Cardiac muscle cell (in vitro differentiated cells and primary cell): ENCODE measurements at places on chromosomes 11 and 22. TPM values are rescaled to one million over a fixed set of nuclear protein-coding genes. Genes with fewer than 3 reads are reported as not detected.

The CASP4 gene
- not detected in 2 replicates for total RNA-seq

DNA sequence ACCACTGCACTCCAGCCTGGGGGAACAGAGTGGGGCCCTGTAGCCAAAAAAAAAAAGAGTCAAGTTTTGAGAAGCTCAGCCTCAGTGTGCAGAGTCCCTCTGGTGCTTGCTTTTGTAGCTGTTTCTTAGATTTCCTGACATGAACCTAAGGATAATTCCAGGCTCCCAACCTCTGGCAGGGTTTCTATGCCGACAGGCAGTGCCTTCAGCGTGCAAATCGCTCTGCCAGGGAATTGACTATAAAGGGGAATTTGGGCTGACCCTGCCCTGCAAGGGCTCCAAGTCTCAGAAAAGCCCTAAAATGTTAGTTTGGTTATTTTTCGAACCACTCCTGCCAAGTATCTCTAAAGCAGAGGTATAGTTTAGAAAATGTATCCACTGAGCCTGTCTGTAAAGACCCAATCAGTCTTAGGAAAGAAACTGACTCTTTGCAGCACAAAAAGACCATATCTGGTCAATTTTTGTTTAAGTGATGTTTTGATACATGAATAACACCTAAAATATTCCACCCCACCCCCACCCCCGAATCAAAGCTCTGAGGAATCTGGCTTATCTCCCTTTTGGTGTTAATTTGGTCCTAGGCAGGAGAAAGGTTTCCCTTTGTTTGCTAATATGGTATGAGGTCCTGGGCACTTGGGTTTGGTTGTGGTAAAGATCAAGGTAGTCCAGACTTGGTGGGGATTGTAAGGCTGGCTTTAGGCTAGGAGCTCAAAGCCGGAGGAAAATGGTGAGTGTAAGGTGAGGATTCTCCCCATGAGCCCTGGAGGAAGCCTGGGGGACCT is 49.7 kb downstream of the ANO1 start:
- H3K4me3 ChIP-seq = no peak overlapping the region
- H3K27me3 ChIP-seq = no peaks in the 10 kb centered on the region
- H3K27ac ChIP-seq = no peak overlapping the region
- no peak for DNase-seq
- no peaks in the 10 kb centered on the region for H3K4me1 ChIP-seq
- H3K36me3 ChIP-seq = no peaks in the 10 kb centered on the region

DNA sequence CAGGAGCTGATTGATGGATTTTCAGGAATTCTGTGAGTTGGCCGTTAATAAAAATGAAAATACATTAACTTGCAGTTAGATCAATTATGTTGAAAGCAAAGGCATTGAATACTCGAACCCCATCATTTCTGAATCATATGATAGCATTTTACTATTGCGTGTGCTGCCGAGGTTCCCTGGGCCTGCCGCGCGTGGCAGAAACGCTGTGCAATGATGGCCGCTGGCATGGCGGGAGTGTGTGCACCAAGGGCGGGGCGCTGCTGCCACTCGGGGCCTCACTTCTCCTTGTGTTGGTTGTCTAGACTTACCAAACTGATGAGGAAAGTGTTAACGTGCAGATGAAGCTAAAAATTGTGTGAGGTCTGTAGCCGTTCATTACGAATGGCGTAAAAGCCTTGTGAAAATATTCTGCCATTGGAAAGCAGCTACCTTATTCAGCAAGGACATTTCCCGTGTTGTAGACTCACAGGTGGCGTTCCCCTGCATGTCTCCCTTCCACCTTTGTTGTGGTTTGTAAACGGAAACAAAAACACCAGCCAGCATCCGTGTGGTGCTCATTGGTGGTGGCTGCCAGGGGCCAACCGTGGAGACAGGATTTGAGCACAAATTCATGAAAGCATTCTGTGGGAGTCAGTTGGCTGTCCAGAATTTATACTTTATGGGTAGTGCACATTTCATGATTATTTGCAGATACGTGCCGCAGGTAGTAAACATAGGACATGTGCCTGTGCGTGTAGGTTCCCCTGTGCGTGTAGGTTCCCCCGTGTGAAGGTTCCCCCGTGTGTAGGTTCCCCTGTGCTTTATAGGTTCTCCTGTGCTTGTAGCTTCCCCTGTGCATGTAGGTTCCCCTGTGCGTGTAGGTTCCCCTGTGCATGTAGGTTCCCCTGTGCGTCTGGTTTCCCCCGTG is 5.9 kb upstream of the GRAMD4 start:
- H3K4me1 ChIP-seq = peaks cover 26% of the 10 kb centered on the region
- H3K36me3 ChIP-seq = no peaks in the 10 kb centered on the region
- DNase-seq = no peak

The MRGPRX3 gene
- total RNA-seq = not detected in 2 replicates

DNA sequence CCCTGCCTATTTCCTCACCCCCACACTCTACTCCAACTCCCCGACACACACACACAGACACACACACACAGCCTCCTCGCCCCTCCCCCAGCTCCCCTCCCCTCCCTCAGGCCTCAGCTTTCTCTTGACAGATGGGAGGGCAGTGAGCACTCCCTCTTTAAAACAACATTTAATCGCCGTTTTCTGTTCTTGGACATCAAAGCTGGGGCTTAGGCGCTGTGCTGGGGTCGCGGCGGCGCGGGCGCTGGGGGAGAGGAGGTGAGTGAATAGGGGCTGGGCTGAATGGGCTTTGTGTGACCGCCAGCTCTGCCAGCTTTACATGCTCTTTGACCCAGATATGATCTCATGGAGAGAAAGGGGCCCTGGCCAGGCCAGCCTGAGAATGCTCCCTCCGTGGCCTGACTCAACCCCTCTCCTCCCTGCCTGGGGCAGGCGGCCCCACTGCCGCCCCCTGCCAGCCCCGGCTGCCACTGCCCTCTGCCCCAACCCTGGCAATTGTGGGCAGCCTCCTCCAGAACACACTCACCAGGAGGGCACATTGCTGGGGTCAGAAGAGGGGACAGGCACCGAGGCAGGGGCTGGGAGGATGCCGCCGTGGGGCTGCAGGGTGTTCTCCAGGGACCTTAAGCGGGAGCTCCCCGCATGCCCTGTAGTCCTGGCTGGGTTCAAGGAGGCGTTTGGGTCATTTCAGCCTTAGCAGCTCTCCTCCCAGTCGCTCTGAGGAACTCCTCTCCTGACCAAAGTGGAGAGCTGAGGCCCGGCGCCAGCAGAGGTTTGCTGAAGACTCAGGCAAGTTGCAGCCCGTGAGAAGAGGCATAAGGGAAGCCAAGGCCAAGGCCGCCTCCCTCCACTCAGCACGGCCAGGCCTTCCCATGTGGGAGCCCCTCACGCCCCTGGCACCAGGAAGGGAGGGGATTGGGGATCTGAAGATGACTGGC is 38.3 kb upstream of the NNMT start:
- DNase-seq = peak; percentile 69
- H3K4me1 ChIP-seq = peaks cover 38% of the 10 kb centered on the region
- no peak overlapping the region for H3K4me3 ChIP-seq
- no peaks in the 10 kb centered on the region for H3K27me3 ChIP-seq
- H3K27ac ChIP-seq = no peak overlapping the region

The NXPE1 gene
- not detected in 2 replicates for total RNA-seq

The SULT4A1 gene
- total RNA-seq = 2.2 and 3.2 TPM in 2 replicates

DNA sequence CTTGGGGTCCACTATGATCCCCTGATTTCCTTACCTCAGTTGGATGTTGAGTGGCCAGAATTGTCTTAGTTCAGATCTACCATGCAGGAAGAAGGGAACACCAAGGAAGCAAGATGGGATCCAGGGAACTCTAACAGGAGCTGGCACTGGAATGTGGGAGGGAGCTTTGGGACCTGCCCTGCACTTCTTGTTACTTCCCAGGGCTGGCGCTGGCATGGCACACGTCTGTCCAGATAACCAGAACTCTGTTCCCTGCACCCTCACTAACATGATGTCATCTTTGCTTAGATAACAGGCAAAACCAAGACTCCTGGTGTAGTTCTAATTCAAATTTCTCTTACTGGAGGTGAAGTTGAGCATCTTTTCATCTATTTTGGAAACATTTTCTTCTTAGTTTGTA is 550.0 kb downstream of the MN1 start:
- H3K27me3 ChIP-seq = no peaks in the 10 kb centered on the region
- H3K27ac ChIP-seq = no peak overlapping the region
- peak; percentile 28 for DNase-seq
- H3K36me3 ChIP-seq = no peaks in the 10 kb centered on the region

The MRPL49 gene
- 99.3 and 122 TPM in 2 replicates for total RNA-seq

- no peaks in the 10 kb centered on the region for H3K27me3 ChIP-seq
- no peak overlapping the region for H3K27ac ChIP-seq
- no peak for DNase-seq
- H3K4me3 ChIP-seq = no peak overlapping the region
- H3K36me3 ChIP-seq = peaks cover 10% of the 10 kb centered on the region
These were observed 4.6 kb downstream of the GNB1L start for GRCh38 chr22:19849835-19850762.

The SYNGR1 gene
- total RNA-seq = 40.7 and 61.8 TPM in 2 replicates

DNA sequence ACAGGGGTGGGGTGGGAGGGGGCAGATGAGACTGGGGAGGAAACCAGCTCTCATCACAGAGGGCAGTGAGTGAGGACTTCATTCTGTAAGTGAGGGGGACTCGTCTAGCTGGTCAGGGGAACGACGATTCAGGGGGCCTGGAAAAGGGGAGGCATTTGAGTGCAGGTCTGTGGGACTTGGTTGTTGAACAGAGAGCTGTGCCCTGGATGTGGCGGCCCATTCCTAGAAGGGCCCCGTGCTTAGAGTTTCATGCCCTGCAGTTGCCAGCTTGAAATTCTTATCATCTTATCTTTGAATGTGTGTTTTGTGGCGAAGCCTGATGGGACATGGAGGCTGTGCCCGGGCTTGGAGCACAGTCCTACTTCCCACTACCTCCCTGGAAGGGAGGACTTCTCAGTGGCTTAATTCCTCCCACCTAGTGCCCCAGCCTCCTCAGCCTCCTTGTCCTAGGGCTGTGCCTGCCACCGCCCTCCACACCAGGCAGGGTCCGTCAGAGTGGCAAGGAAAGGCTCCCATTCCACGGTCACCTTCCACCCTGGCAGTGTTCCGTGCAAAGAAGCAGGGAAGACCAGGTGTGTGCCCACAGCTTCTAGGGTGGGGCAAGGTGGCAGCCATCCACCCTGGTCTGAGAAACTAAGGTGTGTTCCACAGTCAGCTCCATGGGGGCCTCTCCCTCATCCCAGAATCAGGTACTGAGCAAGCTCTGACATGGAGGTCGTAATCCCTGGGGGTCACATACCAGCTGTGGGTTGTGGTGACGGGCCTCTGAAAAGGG is 59.7 kb upstream of the LMO1 start:
- no peak for DNase-seq
- no peak overlapping the region for H3K4me3 ChIP-seq
- no peak overlapping the region for H3K27ac ChIP-seq
- H3K27me3 ChIP-seq = no peaks in the 10 kb centered on the region
- H3K36me3 ChIP-seq = no peaks in the 10 kb centered on the region

The TRIM51 gene
- total RNA-seq = not detected in 2 replicates

The EFCAB6 gene
- 2.2 and 3.8 TPM in 2 replicates for total RNA-seq

DNA sequence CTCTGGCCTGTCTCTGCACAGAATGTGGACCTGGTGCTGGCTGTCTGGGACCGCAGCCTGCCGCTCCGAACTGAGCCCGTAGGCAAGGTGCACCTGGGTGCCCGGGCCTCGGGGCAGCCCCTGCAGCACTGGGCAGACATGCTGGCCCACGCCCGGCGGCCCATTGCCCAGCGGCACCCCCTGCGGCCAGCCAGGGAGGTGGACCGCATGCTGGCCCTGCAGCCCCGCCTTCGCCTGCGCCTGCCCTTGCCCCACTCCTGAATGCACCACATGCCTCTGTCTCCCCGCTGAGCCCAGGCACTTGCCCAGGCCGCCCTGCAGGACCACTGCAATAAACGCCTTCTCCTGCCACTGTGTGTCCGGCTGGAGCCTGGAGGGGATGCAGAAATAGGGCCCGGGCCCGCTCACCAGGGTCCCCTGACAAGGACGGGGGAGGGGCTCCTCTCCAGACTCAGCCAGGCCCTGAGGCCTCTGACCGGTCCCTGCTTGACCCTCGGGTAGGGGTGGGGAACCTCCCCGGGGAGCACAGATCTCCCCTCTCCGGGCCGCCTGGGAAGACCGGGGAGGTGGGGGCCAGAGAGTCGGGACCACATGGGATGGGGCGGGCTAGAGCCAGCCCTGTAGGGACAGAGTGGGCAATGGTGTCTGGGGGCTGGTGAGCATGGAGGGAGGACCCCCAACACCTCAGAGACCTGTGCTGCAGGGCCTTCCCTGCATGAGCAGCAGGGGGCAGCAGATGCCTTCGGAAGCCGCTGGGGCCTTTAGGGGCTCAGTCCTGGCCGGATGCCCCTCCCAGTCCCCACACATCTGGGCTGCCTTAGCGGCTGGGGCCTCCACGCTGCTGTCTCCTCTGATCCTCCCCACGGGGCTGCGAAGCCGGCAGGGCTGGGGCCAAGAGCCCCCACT is 1.4 kb upstream of the TNNI2 start:
- H3K4me3 ChIP-seq = no peak overlapping the region
- no peaks in the 10 kb centered on the region for H3K36me3 ChIP-seq
- no peaks in the 10 kb centered on the region for H3K27me3 ChIP-seq
- H3K27ac ChIP-seq = no peak overlapping the region
